C1 segment of cervical spinal cord (tissue), 14 donors: ENCODE measurements at places on chromosomes 1 and 21.

GRCh38 chr21:34687065-34687464, 18.3 kb downstream of the CLIC6 start:
- DNase-seq, result no peak

DNA sequence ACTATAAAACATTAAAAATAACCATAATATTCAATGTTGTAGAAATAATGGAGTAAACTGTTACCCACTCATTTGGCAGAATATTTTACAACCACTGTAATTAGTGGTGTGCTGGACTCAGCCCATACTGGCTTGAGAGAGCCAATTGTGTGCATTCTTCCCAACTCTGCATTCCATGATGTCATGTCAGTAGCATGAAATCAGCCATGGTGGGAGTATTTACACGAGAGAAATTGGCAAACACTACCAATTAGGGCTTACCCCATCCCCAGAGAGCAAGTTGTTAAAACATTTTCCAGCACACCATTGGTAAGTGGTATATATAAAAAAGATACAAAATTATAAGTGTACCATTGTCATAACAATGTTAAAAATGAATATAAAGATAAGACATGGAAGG, 19.1 kb upstream of the QSOX1 start:
- no peak for DNase-seq

- DNase-seq, result no peak
Measured at GRCh38 chr21:38277501-38278131, 20.8 kb downstream of the KCNJ15 start.

- no peak for DNase-seq
Measured at GRCh38 chr21:31354604-31355443, 10.8 kb upstream of the TIAM1 start.

DNA sequence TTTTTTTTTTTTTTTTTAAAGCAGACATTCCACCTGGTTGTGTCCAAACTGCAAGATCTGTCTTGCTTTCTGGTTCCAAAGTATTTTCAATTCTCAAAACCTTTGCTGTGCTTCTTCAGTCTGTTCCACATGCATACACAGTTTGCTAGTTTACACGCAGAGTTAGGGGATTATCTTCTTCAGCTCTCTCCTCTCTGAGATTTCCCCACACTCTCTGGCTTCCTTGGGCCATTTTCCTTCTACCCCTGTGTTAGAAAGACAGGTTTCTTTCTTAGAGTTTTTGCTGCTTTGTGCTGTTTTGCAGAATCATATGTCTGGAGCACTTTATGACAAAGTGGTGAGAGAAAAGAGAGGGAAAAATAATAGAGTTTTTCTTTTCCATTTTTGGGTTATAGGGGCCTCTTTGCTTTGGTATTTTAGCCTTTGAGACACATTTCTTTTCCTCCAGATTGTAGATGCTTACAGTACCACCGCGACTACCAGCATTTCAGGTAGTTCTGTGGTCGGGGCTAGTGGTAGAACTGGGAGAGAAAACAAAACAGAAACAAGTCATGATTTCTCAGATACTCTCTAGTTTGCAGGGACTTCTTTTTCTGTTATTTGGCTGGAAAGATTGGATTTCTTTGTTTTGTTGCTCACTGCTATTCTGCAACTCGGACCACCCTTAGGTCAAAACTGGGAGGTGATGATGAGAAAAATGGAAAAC, 66.3 kb downstream of the RABGAP1L start:
- no peak for DNase-seq

DNA sequence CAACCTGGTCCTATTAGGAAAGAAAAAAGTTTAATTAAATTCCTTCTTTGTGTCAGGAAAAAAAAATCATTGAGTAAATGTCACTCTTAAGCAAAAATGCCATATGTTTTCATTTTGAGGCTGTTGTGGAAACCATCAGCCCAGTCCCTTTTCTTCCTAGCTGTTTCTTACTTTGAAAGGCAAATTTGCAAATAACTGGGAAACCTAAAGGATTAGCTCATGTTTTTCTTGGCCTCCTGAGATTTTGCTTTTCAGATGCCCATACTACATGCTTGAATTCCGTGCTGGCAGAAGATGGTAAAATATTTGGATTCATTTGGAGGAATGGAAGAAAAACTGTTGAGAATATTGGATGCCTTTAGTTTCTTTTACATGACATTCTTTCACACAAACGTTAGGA, 182.1 kb upstream of the ADAMTS5 start:
- DNase-seq, result no peak

DNA sequence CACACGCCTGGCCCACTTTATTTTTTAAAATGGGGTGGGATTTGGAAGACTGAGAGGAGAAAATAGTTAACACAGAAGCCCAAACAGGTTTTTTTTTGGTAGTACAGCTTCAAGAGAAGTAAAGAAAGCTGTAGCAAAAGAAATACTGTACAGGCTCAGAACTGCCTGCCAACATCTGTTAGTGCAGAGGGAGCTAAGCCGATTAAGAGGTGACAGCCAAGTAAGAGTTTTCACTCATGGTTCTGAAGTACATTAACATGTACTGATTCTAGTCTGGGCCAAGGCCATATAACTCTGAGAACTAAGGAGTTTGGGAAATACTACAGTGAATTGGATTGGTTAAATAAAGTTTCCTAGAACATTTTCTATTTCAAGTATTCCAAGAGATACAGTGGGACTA, 51.6 kb downstream of the EIF2B3 start:
- no peak for DNase-seq

DNA sequence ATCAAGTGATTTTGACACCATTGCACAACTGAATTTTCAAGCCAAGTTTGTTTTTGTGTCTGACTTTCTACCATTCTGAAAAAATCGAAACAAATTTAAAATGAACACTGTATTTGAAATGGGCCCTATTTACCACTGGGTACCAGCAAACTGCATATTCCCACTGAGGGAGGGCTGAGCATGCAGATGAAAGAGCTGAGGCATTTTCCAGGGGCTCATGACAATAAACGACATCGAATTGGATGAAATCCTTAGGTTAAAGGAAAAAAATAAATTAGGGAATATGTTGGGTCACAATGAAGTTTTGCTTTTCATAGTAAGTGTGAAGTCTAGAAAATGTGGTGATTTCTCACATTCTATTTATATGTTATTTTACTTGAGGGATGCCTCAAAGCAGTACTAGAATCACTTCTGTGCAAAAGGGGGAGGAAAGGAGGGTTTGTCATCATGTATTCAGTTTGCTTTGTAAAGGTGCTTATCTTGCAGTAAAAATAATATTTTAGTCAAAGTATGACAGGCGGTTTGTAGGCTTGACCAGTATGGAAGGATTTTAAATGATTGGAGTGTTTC, 11.2 kb downstream of the ZBTB18 start:
- no peak for DNase-seq

DNA sequence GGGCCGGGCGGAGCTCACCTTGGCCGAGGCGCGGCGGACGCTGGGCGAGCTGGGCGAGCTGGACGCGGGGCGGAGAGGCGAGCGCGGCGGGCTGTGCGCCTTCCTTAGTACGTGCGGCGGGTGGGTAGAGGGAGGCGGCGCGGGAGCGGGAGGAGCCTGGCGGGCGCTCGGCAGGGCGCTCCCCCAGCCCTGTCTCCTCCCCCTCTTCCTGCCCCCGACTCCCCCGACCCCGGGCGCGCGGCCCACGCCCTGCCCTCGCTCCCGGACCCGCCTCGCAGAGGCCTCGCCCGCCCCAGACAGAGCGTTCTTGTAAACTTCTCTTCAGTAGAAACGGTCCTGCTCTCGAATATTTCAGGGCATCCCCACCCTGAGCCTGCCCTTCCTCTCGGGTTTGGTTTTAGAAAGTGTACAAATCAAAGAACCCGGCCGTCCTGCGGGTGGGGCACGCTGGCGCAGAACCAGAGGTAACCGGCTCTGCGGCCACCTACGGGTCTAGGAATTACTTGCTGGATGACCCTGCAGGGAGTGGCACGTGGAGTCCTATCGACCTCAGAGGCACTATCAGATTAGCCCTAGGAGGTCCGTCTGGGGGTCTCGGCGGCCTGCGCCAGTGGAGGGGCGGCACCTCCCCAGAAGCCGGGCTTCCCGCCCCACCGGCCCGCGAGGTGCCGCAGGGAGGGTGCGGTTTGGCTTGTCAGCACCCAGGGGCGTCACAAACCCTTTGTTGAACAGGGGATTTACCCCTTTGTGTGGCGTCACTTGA, at the start of gene S100A10:
TSS of gene S100A10 (minus strand) at position 126 of the 763 bp plus-strand sequence. CDS start 7,629 bp downstream, outside the sequence.
- DNase-seq, result no peak

DNA sequence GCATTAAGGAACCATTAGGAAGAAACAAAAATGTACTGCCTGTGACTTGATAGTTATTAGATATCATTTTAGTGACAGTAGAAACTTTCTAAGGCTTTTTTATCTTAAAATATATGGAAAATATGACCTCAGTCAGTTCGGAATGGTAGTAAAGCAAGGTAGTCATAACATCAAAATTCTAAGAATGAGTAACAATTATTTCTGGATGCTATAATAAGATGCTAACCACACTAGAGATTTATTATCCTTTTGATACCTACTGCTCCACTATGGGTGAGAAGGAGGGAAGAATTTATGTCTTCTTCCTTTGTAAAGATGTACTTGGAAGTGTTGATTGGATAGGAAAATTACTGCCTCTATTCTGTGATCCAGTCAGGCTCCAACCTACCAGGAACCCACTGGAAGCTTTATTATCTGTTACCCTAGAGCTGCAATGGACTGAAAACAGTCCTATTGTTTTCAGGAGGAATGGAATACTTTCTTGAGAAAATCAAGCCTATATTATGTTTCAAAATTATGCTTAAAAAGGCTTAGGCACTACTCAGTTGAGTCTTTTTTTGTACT, 8.8 kb downstream of the FMN2 start:
- DNase-seq, result no peak

DNA sequence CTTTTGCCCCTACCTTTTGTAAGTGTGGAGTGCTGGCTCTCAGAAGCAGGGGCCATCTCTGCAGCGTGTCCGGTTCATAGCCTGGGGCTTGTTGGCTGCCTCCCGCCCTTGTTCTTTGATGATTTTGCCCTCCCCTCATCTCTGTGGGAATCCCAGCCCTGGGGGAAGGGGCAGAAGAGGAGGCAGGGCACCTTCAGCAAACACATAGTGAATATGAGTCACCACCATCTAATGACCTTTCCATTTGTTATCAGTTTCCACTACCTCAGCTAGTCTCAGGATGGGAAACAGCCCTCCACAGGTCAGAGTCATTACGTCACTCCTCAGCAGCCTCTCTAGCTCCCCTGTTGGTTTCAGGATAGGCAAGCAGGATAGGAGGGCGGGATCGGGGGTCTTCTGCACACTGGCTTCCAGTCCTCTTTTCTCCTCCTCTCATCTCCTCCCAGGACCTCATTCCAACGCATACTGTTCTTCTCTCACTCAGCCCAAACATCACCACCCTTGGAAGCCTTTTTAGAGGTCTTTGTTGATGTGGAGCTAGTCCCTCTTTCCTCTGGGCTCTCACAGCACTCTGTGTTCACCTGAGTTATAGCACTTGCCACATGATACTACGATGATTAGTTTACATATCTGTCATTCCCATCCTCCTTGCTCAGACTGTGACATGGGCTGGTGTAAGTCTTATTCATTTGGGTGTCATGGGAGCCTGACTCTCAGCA, 15.8 kb downstream of the GADD45A start:
- DNase-seq, result no peak

- no peak for DNase-seq
Measured at GRCh38 chr21:39533545-39534380, 79.0 kb upstream of the B3GALT5 start.

GRCh38 chr1:243475966-243476365, 220.1 kb downstream of the SDCCAG8 start:
- DNase-seq, result peak; percentile 49

DNA sequence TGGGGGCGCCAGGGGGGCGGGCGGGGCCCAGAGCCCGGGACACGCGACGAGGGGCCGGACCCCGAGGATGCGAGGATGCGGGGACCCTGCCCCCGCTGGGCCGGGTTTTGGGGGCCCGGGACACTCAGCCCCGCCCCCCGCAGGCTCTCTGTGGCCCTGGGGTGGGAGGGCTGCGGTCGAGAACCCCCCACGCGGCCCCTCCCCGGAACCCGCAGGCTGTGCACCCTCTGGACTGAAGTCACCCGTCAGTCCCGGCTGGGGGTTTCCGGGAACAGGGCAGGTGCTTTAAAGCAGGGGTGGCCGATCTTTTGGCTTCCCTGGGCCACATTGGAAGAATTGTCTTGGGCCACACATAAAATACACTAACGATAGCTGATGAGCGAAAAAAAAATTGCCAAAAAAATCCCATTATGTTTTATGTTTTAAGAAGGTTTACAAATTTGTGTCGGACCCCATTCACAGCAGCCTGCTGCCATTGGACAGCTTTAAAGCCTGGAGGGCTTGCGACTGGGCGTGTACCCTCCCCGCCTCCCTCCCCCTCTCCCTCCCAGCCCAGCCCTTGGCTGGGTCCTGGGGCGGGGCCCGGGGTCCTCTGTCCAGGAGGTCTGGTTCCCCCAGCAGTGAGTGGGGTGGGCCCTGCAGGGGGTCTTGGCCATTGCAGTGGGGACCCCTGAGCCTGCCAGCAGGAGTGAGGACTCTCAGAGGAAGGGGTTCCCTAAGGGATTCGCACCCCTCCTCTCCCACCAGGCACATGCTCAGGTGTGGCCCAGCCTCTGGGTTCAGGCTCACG, 21.6 kb upstream of the C1orf159 start:
- no peak for DNase-seq

- no peak for DNase-seq
Measured at GRCh38 chr1:232766904-232767303, 38.3 kb upstream of the MAP10 start.

DNA sequence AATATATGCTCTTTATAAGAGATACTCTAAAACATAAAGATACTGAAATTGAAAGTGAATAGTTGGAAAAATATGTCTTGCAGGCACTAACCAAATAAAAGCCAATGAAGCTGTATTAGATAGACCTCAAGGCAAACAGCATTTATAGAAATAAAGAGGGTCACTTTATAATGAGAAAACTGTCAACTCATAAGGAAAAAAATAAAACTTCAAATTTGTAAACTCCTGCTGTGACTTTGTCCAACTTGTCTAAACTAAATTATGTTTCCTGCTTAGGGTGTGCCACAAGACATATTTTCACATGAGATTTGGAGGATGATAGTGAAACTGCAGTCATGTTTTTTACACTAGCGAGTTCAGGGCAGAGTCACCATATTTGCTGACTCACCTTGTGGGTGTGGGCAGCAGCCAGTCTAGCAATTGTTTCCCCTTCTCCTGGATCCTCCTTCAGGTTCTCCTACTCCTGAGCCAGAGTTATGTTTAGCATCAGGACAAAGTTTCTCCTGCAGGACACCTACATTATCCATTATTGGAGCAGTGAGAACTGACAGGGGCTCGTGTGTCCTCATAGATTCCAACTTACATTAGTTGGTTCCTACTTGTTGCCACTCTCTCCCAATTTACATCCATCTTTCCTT, 43.8 kb downstream of the CD53 start:
- no peak for DNase-seq

DNA sequence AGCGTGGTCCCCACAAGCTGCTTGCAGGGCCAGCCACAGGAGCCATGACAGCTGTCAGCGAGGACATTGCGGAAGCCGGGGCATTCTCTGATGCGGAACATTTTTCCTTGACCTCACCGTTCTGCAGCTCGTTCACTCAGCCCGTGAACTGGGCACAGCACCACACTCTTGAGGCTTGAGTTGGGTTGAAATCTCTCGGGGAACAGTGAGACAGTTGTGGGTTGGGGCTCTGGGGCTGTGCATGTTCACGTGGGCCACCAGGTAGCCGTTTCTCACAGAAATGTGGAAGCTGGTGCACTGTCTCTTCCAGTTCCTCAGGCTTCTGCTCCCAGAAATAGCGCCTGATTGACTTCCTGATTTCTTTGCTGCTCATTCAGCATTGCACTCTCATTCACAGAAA, 69.8 kb downstream of the SPSB1 start:
- peak; percentile 59 for DNase-seq

- no peak for DNase-seq
Measured at GRCh38 chr1:88851303-88852063, 39.9 kb downstream of the GTF2B start.

- DNase-seq, result no peak
Measured at GRCh38 chr1:97621955-97622354, 298.9 kb downstream of the DPYD start.
